Parietal lobe (tissue), 2 donors: ENCODE measurements at places on chromosomes 3 and 15. TPM values are rescaled to one million over a fixed set of nuclear protein-coding genes. Genes with fewer than 3 reads are reported as not detected.

SLC6A1 gene
- total RNA-seq, result 93.0 TPM

ANKRD34C gene
- not detected for total RNA-seq

SCN11A gene
- 0.63 TPM for total RNA-seq

CFAP20DC gene
- total RNA-seq, result 4.1 TPM

TRIM69 gene
- 32.6 TPM for total RNA-seq

PCSK6 gene
- total RNA-seq, result 16.3 TPM

LNP1 gene
- total RNA-seq, result 10.0 TPM

CX3CR1 gene
- 11.6 TPM for total RNA-seq

IREB2 gene
- total RNA-seq, result 92.6 TPM

MRAS gene
- total RNA-seq, result 64.5 TPM

TMEM158 gene
- total RNA-seq, result 21.3 TPM

GNAT1 gene
- not detected for total RNA-seq

TRIM42 gene
- total RNA-seq, result not detected

VILL gene
- 17.5 TPM for total RNA-seq

CHRM5 gene
- 0.63 TPM for total RNA-seq

ATP8B4 gene
- total RNA-seq, result 5.0 TPM

MAGI1 gene
- 103 TPM for total RNA-seq

ACKR4 gene
- not detected for total RNA-seq

EPHA3 gene
- total RNA-seq, result 208 TPM

A4GNT gene
- not detected for total RNA-seq

MYH15 gene
- 0.63 TPM for total RNA-seq

SEMA3F gene
- total RNA-seq, result 11.3 TPM

AGBL1 gene
- 2.5 TPM for total RNA-seq

FOXB1 gene
- total RNA-seq, result not detected

DPH3 gene
- total RNA-seq, result 16.6 TPM

UBAP1L gene
- total RNA-seq, result 12.5 TPM

USP50 gene
- not detected for total RNA-seq

BOC gene
- 33.8 TPM for total RNA-seq

CELSR3 gene
- 67.9 TPM for total RNA-seq

SMAD6 gene
- total RNA-seq, result 2.5 TPM

GOLGA6A gene
- not detected for total RNA-seq

PPP1R14D gene
- not detected for total RNA-seq

SLC12A1 gene
- 2.2 TPM for total RNA-seq

ENTPD3 gene
- 1.9 TPM for total RNA-seq

NOX5 gene
- total RNA-seq, result 0.63 TPM

CDC25A gene
- 6.9 TPM for total RNA-seq
